GM20000 (cell line): ENCODE measurements at places on chromosomes 4 and X.

GRCh38 chr4:61427818-61428495 is 227.8 kb downstream of the ADGRL3 start:
- DNase-seq, result no peak

DNA sequence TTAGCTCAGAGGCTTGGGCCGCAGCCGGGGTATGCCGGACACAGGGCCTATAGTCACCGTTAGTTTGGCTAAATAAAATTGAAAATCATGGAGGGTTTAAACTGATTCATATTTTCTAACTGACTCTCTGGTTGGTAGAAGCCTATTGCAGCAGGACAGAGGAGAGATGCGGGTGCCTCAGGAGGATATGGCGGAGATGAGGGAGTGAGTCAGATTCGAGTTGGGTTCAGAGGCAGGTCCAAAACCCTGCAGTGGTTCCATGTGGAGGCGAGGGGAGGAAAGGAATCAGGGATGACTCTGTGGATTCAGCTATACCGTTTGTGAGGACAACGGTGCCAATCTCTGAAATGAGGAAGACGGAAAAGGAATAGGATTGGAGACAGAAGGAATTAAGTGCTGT is 176.6 kb downstream of the PALLD start:
- DNase-seq, result no peak

GRCh38 chr4:181350615-181351415 is 892.4 kb upstream of the TENM3 start:
- DNase-seq, result no peak

DNA sequence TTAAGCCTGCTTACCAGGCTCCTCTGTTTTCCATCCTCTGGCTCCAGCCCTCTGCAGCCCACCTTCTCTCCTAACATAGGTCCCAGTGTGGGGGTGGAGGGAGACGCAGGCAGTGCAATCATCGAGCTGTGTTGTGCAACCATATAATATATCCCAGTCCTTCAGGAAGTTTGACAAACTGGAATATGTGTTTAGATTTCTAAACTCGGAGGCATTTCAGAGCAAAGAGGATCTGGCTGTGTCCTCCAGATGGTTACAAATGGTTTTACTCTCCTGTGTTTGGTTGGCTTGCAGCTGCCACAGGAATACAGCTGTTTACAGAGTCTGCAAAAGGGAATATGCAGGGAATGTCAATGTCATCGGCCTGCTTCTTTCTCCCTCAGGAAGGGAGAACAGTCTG is 195.3 kb upstream of the LNX1 start:
- DNase-seq, result no peak

DNA sequence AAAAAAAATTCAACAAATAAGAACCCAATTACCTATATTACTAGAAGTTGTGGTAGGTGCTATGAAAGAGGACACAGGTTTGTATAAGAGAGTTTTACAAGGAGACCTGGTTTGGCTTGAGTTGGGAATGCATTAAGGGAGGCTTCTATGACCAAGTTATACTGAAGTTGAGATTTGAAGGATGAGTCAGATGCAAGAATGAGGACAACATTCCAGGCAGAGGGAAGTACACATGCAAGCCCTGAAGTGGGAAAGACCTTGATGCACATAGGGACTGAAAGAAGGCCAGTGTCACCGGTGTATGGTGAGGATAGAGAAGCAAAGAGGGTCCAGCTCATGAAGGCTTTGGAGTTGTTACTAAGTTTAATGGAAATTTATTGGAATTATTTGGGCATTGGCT is 52.2 kb downstream of the ANK2 start:
- DNase-seq, result no peak

GRCh38 chr4:140837736-140838135 is 81.6 kb upstream of the TBC1D9 start:
- DNase-seq, result no peak

DNA sequence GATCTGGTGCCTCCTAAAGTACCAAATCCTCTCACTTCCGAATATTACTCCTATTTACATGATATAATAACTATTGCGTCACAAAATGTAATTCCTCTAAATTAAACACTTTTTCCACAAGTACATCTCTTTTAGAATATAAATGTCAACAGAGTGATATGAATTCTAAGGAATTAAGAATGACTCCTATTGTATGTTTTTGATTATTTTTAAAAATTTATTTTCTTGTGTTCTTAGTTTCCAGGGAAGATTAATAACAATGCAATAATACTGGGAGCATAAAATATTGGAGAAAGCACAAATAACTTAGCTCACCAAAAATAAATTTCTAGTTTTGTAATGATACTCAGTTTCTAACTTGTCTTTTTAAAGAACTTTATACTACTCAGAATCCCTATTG is 184.9 kb downstream of the PCDH18 start:
- no peak for DNase-seq

DNA sequence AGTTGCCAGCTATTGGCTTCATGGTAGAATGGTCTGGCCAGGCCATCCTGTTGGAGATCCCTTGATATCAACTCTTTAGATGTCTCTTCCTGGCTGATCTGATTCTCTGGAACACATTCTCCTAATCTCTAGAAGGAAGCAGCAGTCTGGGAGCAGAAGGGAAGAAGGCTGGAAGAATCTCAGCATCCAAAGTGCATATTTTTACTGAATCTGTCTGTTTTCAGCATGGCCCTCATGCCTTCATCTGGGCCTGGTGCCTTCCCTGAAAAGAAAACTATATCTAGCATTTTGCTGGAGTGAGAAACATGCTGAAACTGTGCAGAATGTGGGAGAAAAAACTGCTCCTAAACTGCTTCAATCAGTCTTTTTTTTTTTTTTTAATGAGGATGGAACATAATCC is 148.7 kb downstream of the REPS2 start:
- no peak for DNase-seq

DNA sequence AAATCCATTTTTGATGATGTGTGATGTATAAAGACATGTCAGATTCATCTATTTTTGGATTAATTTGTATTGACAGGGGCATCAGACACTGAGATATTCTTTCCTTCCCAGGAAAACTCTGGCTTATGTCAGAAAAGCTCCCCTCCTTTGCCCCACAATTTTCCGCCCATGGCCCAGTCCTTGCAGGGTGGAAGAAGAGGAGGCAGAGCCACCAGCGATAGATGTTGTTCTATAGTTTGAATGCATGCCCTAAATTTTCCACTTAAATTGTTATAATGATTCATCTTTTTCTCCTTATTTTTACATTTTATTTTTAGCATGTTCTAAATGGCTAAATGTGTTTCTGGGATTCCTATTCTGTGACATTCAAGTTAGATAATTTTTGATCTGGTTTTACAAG is 149.3 kb downstream of the ARAP2 start:
- no peak for DNase-seq

DNA sequence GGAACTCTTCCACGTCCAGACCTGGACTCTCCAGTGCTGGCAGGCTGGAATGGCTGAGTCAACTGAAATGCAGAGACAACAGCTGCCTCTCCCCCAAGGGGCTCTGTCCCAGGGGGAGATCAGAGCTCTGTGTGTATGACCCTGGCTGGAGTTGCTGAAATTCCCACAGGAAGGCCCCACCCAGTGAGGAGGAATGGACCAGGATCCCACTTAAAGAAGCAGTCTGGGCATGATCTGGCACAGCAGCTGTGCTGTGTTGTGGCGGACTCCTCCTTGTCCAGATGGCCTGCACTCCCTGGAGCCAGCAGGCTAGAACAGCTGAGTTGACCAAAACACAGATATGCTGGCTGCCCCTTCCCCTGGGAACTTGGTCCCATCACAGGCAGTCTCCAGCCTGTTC is 25.4 kb downstream of the C4orf17 start:
- DNase-seq, result no peak

GRCh38 chrX:40120838-40121580 is 23.3 kb upstream of the BCOR start:
- no peak for DNase-seq

- no peak for DNase-seq
Observed at GRCh38 chrX:40192196-40192595, 94.4 kb upstream of the BCOR start.

- no peak for DNase-seq
Observed at GRCh38 chr4:87330761-87331160, 8.1 kb upstream of the HSD17B13 start.

GRCh38 chr4:85165808-85166207 is 199.3 kb upstream of the WDFY3 start:
- DNase-seq, result no peak

- DNase-seq, result no peak
Observed at GRCh38 chr4:98527534-98528269, 130.7 kb downstream of the TSPAN5 start.

DNA sequence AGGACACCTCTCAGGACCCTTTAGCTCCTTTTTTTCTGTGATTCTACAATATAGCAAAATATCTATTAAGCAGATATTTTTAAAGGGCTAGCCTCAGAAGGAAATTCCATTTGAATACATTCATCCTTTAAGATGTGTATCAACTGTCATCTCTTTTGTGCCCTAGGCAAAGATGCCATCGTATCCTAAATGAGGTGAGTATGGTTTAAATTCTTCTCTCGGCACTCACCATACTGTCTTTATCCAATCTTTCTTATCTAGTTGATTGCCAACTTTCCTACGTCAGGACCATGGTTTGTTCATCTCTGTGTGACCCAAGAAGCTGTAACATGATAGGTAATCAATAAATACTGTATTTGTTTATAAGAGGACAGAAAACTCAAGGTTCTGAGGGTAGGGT is 176.0 kb downstream of the LDB2 start:
- DNase-seq, result no peak

DNA sequence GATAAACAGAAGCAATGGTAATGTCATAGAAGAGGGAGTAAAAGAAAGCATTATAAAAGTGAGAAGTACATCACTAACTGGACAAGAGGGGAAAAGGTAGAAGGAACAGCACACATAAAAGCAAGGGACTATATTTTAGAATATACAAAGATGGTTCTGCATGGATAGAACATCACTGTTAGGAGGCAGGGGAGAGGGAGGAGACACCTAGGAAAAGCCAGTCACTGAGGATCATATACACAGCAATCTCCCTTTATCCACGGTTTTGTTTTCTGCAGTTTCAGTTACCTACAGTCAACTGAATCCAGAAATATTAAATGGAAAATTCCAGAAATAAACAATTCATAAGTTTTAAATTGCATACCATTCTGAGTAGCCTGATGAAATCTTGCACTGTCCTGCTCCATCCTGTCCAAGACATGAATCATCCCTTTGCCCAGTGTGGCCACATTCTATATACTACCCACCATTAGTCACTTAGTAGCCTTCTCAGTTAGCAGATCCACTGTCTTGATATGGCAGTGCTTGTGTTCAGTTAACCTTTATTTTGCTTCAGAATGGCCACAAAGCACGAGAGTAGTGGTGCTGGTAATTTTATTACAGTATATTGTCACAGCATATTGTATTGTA is 74.2 kb downstream of the PPA2 start:
- DNase-seq, result no peak

GRCh38 chr4:30402276-30402675 is 317.9 kb upstream of the PCDH7 start:
- no peak for DNase-seq

DNA sequence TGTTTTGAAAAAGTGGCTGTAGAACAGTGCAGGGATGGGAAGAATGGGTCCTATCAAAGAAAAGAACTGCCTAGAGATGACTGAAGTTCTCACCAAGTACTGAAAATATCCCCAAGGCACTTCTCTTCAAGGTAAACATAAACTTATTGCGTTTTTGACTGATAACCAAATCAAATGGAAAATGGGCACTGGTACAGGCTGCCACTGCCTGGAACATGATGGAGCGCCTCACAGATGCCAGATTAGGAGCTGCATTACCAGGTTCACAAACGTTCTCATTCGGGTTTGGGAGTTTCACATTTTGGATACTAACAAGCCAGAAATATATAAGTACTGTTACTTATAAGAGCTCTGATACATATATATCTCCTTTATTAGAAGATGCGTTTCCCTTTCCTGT is 141.3 kb downstream of the CBR4 start:
- DNase-seq, result no peak
